ENCODE measurements at places on chromosomes 4 and X.

DNA sequence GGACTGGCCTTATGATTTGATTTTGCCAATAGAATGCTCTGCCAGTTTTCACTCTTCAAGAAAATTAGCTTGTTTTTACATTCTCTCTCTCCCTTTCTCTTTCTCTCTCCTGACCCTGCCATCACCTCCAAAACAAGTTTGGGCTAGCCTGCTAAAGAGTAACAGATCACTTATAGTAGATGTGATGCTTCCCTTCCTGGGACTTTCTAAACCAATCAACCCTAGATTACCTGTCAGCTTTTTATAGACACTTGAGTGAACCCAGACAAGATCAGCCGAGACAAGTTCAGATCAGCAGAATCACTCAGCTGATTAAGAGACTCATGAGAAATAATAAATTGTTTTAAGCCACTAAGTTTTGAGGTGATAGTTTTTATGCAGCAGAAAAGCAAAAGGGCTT is 521.2 kb downstream of the ANKRD50 start:
- no peak for DNase-seq

GRCh38 chr4:92104506-92104905 is 199.3 kb upstream of the GRID2 start:
- no peak for DNase-seq

DNA sequence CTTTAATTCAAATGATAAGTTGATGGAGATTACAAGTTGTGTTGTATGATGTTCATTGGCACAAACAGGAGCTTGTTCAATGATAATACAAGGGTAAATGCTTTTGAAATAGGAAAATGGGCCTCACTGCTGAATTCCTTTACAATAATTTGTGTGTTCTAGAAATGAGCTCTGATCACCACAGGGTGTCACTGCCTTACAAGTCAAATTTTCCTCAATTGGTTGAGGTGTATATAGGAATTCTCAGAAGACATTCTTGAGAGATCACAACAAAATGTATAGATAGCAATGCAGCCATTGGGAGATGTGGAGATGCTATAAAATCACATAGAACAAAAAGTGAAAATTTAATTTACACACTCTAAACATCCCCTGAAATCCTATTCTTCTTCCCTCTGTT is 49.6 kb downstream of the KLF8 start:
- DNase-seq: no peak

GRCh38 chr4:8160233-8160560 is 1.6 kb upstream of the ABLIM2 start:
- no peak for DNase-seq

GRCh38 chr4:142386449-142386848 is 459.7 kb downstream of the INPP4B start:
- no peak for DNase-seq

DNA sequence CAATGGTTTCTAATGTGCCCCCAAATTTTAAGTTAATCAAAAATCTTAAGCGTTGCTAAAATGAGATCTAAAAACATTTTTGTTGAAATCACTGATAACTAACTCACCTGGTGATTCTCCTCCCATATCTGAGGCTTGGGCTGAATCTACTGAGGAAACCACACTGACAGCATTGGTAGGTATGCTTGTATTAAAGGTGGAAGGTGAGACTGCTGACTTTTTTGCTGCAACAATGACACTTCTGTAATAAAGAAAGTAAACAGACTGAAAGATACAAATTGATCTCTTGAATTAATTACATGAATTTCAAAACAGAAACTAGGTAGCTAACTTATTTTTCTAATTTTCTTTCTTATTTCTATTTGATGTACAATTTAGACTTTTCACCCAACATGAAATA is 198.1 kb downstream of the LRBA start:
- no peak for DNase-seq

DNA sequence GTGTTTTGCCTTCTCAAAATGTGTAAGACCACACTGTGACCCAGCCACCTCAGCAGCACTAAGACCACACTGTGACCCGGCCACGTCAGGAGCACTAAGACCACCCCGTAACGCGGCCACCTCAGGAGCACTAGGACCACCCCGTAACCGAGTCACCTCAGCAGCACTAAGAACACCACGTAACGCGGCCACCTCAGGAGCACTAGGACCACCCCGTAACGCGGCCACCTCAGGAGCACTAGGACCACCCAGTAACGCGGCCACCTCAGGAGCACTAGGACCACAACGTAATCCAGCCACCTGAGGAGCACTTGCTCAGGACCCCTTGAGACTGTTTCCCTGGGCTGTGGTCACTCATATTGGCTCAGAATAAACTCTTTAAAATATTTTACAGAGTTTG is 71.7 kb downstream of the MTNR1A start:
- no peak for DNase-seq

DNA sequence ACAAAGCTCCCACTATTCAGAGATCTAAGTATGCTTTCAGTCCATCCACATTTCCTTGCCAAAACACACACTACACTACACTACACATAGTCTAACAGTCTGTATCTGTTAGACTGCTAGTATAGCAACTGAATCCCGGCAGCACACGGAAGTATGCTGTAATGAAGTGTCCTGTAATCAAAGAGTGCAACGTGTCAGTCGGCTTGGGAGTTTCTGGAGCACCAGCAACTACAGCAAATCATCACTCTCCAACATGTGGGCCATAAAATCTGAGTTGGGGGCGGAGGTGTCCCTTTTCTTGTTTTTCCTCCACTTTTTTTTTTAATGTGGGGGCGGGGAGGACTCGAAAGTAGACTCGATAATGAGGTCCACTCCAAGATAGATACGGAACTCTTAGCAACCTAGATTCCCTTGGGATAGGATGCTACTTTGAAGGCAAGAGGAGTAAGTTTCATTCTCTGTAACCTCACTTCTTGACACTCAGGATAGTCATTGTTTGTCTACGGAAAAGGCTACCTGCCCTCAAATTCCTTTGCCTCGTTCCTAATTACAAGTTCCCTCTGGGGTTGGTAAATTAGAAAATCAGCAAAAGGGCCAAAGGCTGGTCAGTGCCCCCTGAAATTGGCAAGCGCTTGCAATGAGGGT is 722 bp downstream of the SLC10A7 start:
- DNase-seq: no peak

DNA sequence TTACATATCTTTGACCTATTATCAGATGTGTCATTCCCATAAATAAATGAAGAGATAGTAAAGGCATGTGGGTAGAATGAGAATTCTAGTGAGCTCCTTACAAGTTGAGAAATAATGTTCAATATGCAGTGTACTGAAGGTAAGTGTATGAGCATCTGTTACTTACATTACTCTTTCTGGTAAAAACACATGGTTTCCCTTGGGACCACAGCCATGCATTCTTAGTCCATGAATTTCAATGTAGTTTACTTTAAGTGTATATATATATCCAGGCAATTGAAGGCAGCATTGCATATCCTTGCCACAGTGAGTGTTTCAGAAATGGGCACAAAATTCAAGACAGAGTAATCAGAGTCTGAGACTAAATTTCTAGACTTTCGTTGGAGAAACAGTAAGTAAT is 277.2 kb downstream of the CXXC4 start:
- DNase-seq: no peak

DNA sequence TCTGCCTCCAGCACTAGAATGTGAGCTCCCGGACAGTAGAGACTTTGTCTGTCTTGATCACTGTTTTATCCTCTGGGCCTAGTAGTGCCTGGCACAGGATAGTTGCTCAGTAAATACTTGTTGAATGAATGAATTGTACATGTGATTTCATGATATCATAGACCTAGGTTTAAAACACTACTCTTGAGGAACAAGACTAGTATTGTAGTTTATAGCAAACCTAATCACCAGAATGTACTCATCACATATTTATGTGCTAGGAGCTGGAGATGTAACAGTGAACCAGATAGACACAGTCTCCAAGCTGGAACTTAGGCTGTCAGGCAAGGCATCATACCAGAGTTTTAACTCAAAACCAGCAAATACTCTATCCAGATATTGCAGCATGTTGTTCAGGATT is 23.5 kb downstream of the GAB3 start:
- DNase-seq: no peak

DNA sequence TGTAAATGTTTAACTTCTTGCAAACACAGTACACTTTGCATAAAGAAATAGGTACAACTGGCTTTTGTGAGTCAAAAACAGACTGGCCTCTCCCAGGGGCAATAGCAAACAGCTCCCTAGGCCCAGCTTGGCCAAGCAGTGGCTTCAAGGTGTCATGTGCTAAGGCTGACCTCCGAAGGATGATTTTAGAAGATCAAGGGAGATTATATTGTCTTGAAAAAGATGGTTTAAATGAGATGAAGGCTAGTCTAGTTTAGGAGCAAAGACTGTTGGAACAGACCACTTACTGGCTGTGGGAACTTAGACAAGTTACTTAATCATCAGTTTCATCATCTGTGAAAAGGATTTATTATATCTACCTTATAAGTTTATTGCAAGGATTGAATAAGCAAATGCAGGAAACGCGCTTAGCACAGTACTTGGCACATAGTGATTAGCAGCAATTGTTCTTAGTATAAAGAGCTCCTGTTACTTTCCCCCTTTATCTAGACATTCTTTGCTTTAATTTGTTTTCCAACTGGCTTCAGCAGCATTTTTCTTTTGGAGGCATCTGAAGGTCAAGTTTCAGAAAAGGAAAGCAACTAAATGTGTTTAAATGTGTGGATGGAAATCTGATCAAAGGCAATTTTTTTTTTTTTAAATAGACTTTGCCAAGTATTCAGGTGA is 17.2 kb downstream of the ANXA3 start:
- no peak for DNase-seq

GRCh38 chrX:44974451-44974850 is 101.5 kb downstream of the KDM6A start:
- no peak for DNase-seq

GRCh38 chr4:52822972-52823701 is 39.0 kb upstream of the RASL11B start:
- no peak for DNase-seq

GRCh38 chr4:147732518-147733235 is 789 bp downstream of the ARHGAP10 start:
- no peak for DNase-seq

- no peak for DNase-seq
Measured at GRCh38 chr4:4260185-4260751, 12.2 kb upstream of the TMEM128 start.

- no peak for DNase-seq
Measured at GRCh38 chrX:122552286-122552800, 631.7 kb upstream of the GRIA3 start.

GRCh38 chr4:186642530-186642929 is 81.1 kb downstream of the FAT1 start:
- DNase-seq: no peak

GRCh38 chrX:118824173-118824730 is 628 bp downstream of the ZCCHC12 start:
- no peak for DNase-seq

- DNase-seq: no peak
Measured at GRCh38 chrX:80512924-80513323, 92.7 kb downstream of the TENT5D start.

GRCh38 chrX:108511721-108512120 is 72.1 kb downstream of the COL4A5 start:
- no peak for DNase-seq

GRCh38 chr4:87058356-87059073 is 123.7 kb downstream of the AFF1 start:
- peak; percentile 24 for DNase-seq

- DNase-seq: no peak
Measured at GRCh38 chrX:103889216-103889615, 57.2 kb upstream of the RAB9B start.

DNA sequence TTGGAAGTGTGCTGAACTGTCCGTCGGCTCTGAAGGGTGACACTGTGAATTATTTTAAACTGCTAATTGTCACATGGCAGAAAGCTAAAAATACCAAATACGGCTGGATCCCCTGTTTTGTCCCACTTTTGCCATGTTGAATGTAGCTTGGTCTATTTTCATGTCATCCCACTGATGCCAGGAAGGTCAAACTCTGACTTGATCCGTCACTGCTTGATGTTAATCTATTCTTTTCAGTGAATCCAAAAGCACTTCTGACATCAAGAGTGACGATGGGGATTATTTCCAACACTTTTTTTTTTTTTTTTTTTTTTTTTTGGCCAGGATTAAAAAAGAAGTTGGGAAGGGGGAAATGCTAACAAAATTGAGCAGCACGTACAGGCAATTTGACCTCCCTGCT is 734.6 kb upstream of the TENM3 start:
- DNase-seq: no peak

- no peak for DNase-seq
Measured at GRCh38 chrX:29728639-29729038, 486.7 kb upstream of the MAGEB2 start.

DNA sequence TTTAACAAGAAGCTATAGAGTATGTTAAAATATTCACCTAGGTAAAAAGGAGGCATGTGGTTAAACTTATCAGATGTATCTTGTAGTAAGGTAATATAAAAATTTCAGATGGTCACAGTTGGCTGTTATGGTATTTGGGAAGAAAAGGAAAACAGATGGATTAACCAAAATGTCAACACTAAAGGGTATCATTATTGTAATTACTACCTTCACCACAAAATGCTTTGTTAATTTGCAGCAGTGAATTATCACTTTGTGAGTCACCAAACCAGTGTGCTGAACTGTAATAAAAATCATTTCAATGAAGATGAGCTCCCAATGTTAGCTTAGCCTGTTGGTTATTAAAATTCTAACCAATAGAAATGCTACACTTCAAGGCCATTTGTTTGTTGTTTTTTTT is 233.9 kb downstream of the RPA4 start:
- DNase-seq: no peak

DNA sequence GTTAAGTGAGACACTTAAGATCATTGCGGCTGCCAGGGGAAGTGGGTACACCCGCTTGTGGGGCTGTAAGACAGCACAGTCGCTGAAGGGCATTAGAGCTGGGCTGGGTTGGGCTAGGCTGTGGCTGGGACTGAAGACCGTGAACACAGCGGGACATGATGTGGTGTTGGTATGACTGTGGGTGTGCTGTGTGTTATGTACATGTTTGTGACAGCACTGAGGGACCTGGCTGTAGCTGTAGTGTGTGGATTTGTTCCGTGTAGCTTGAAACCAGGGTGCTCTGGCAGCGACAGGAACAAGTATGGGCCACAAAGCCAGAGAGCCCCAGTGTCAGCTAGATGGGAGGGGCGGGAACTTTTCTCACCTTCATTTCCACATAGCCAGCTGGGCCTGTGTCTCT is 82.1 kb downstream of the NHSL2 start:
- peak; percentile 3 for DNase-seq
